ENCODE measurements at places on chromosomes 5 and 9.

DNA sequence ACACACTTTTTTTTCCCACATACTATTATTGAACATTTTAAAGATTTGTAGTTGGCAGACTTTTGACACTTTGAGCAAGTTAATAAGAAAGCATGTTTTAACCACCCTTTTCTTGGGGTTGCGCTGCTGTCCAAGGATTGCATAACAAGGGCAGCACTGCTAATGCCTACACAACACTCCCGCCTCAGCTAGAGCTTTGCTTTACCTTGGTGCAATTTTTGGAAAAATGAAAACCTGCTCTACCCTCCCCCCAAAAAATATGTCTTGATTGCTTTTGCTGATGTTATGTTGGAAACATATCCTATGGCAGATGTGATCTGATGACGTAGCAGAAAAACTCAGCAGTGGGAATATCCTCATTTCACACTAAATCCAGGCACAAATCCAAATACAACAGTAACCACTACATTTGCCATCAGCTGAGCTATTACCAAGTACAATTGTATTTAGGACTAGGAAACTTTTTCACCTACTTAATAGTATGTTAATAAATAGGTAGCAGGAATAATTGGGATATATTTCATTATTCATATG, 51.5 kb downstream of the UBE2R2 start:
- no peaks in the 10 kb centered on the region for H3K27me3 ChIP-seq
- no peak overlapping the region for H3K4me3 ChIP-seq
- no peak for DNase-seq
- H3K27ac ChIP-seq = peak overlapping the region; percentile 76

DNA sequence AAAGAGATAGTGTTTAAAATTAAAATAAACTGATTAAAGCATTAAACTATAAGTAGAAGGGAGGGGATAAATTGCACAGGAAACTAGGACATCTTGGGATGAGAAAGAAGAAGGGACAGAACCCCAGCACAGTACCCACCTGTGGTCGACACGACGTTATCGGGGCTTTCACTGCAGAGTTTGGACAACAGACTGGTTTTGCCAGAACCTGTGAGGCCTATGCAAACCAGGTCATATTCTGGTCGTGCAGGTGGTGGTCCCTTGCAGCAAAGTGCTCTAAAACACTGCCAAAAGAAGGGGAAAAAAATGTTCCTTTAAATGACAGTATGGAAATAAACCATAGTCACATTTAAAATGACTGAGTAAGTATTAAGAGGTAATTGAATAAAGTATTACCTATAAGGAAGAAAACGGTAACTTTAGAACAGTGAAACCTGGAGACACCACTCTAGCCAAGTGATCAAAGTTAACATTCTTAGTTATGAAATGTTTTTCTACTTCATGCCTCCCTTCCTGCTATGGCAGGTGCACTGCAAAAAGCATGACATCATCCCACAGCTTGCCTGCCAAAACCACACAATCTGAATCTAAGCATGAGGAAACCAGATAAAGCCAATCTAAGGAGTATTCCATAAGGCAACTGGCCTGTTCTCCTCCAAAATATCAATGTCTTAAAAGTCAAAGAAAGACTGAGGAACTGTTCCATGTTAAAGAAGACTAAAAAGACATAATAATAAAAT, 138.6 kb downstream of the ARL15 start:
- H3K27ac ChIP-seq = no peak overlapping the region
- H3K27me3 ChIP-seq = no peaks in the 10 kb centered on the region
- no peaks in the 10 kb centered on the region for H3K36me3 ChIP-seq

- no peaks in the 10 kb centered on the region for H3K27me3 ChIP-seq
- peaks cover 56% of the 10 kb centered on the region for H3K4me1 ChIP-seq
- H3K27ac ChIP-seq = no peak overlapping the region
Measured at GRCh38 chr5:57210633-57211032, 36.8 kb downstream of the GPBP1 start.

- peak overlapping the region; percentile 24 for H3K27ac ChIP-seq
- DNase-seq = no peak
- no peak overlapping the region for H3K4me3 ChIP-seq
- H3K36me3 ChIP-seq = no peaks in the 10 kb centered on the region
- no peaks in the 10 kb centered on the region for H3K27me3 ChIP-seq
- H3K4me1 ChIP-seq = peaks cover 11% of the 10 kb centered on the region
Measured at GRCh38 chr5:149464796-149465489, 85.9 kb upstream of the IL17B start.

DNA sequence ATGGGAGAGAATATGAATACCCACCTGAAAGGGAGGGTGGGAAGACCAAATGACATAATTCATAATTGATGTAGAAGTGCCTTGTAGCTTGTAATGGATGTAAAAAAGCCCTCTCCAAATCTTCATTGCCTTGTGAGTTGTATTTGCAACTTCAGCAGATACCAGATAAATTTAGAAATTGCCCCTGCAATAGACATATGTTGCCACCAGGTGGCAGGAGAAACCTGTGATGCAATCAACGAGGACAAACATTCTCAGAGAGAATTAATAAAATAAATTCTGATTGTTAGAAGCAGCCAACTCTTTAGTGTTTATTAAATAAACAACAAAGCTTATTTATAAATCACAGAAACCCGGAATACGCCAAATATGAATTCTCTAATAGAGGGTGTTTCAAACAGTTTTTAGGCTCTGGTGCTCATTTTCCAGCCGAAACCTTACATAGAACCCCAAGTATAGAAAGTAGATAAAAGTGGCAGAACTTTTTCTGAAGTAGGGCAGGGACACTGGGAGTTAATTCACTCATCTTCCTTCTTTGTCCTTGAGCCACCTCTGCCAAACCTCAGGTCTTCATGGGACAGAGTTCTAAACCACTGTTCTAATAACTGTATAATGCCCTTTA, 147.8 kb downstream of the TMEM38B start:
- H3K4me1 ChIP-seq = no peaks in the 10 kb centered on the region
- no peak overlapping the region for H3K4me3 ChIP-seq
- DNase-seq = no peak
- no peaks in the 10 kb centered on the region for H3K36me3 ChIP-seq
- H3K27ac ChIP-seq = no peak overlapping the region
- H3K27me3 ChIP-seq = no peaks in the 10 kb centered on the region

DNA sequence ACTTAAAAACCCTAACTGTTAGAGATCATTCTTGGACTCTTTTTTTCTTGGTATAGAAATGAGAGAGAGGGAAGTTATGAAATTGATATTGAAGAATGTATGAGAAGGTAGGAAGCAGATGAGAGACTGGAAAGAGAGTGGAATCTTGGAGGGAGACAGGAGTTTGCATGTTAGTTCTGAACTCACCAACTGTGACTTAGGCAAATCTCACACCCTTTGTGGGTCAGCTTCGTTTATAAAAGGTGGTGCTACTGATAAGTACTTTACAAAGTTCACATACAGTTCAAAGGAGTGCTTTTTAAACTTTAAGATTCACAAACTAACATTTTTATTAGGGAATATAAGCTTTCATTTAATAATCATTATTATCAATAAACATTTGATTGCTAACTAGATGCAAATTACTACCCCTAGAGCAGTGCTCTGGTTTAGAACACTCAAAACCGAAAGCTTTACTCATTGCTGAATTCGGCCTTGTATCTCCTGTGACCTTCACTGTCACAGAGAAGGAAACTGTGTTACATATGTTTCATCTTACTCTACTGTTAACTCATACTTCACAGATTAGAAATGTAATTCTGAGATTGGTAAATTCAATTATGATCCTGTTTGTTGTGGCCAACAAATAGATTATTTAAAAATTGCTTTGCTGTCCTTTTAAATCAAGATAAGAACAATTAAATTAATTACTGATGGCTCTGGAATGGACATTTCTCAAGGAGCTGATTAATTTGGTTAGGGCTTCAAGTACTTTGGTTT, 143.2 kb downstream of the RMI1 start:
- H3K4me1 ChIP-seq = no peaks in the 10 kb centered on the region
- no peaks in the 10 kb centered on the region for H3K27me3 ChIP-seq
- H3K27ac ChIP-seq = no peak overlapping the region
- no peaks in the 10 kb centered on the region for H3K36me3 ChIP-seq
- no peak for DNase-seq

DNA sequence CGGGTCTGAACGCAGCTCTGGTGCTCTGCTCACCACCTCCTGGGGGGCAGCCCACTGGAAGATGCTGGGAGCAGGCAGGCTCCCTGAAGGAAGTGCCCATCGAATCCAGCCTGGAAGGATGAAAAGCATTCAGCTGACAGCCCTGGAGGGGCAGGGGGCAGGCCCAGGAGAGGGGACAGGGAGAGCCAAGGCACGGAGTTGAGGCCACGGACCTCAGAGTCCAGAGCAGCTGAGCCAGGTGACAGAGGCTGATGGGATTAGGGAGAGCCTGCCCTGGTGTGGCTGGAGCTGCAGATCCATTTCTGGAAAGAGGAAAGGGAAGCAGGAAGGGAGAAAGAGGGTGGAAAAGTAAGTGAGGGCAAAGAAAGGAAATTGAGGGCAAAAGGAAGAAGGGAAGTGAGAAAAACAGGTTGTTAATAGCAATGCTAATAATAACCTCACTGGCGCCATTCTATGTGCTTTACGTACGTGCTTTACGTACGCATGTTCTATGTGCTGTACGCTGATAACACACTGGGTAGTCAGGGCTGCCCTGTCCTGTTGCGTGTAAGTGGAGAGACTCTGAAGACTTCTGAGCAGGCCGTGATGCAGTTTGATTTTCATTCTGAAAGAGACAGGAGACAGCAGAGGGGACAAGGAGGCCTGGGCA, 52.6 kb downstream of the LMX1B start:
- no peaks in the 10 kb centered on the region for H3K36me3 ChIP-seq
- no peak for DNase-seq
- no peak overlapping the region for H3K4me3 ChIP-seq
- no peaks in the 10 kb centered on the region for H3K27me3 ChIP-seq
- no peak overlapping the region for H3K27ac ChIP-seq
- peaks cover 4% of the 10 kb centered on the region for H3K4me1 ChIP-seq

- no peaks in the 10 kb centered on the region for H3K36me3 ChIP-seq
- H3K27me3 ChIP-seq = no peaks in the 10 kb centered on the region
- no peak overlapping the region for H3K4me3 ChIP-seq
- H3K27ac ChIP-seq = no peak overlapping the region
- no peak for DNase-seq
- H3K4me1 ChIP-seq = peaks cover 10% of the 10 kb centered on the region
Measured at GRCh38 chr9:125343518-125344275, 82.1 kb downstream of the GAPVD1 start.

DNA sequence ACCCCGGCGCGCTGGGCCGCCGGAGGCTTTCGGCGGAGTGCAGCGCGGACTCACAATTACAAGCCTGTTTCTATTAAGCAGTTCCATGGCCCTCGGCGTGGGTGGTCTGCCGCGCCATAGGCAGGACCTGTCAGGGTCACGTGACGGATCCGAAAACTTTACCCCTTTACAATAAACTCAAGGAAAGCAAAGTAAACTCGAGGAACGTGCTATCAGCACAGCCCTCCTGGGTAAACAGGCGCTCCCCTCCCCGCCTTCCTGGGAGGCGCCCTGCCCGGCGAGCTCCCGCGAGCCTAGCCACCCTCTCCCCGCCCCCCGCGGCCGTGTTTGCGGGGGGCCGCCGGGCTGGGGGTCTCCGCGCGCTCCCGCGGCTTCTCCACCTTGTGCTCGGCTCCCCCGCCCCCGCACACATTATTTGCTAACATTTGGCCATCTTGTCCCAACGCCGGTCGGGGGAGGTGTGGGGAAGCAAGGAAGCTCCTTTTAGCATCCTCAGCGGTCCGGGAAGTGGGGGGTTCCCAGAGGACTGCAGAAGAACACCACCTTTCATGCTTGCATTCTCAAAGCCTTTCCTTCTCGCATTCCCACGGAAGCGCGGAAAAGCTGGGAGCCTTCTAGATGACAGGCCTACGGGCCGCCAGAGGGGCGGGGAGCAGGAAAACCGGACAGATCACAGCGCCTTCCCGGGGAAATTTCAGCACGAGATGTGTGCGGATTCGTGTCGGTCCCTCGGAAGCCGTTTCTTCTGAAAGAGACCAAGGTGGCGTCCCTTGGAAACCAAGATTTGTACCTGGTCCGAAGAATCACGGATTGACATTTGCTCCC, at the start of gene PTCH1:
Gene PTCH1 (minus strand): TSS at position 238 of the 825 bp plus-strand sequence.
- DNase-seq = peak; percentile 51
- no peaks in the 10 kb centered on the region for H3K36me3 ChIP-seq
- H3K4me3 ChIP-seq = peak within 1 kb of the TSS; percentile 83
- H3K4me1 ChIP-seq = peaks cover 27% of the 10 kb centered on the region
- peak within 1 kb of the TSS; percentile 61 for H3K27ac ChIP-seq

DNA sequence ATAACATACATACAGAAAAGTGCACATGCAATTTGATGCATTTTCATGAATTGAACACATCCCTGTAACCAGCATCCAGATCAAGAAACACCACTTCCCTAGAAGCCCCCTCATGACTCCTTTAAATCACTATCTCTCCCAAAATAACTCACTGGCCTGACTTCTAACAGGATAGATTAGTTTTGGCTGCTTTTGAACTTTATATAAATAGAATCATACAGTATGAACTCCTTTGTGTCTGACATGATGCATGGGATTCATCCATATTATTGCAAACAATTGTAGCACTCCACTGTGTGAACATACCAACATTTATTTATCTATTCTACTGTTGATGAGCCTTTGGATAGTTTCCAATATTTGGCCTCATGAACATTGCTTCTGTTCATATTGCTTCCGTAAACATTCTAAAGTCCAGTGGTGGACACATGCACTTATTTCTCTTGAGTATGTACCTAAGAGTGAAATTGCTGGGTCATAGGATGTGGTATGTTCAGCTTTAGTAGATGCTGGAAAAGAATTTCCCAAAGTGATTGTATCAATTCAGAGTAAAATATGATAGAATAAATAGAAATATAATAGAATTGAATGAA, 148.7 kb upstream of the GDNF start:
- DNase-seq = no peak
- H3K4me3 ChIP-seq = no peak overlapping the region
- no peak overlapping the region for H3K27ac ChIP-seq
- no peaks in the 10 kb centered on the region for H3K27me3 ChIP-seq
- H3K4me1 ChIP-seq = no peaks in the 10 kb centered on the region

DNA sequence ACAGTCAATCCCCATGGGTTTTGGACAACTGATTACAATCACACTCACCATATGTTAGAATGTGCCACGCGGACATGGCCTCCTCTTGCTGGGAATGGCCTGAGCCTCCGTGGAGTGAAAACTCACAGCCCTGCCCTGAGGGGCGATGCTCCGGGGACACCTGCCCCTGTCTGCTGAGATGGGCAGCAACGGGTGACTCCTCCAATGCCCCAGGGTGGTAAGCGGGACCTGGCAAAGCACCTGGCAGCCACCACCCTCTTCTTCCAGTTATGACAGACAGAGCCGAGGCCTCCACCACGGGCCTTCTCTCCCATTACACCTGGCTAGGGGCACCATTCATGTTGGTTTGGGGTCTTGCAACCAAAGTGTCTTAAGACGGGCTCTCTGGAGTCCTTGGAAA, 94.9 kb upstream of the COL5A1 start:
- H3K36me3 ChIP-seq = no peaks in the 10 kb centered on the region
- no peak overlapping the region for H3K4me3 ChIP-seq
- peak overlapping the region; percentile 84 for H3K27ac ChIP-seq
- peaks cover 35% of the 10 kb centered on the region for H3K4me1 ChIP-seq

- H3K4me3 ChIP-seq = no peak overlapping the region
- peaks cover 75% of the 10 kb centered on the region for H3K36me3 ChIP-seq
- H3K27ac ChIP-seq = no peak overlapping the region
- DNase-seq = no peak
- H3K4me1 ChIP-seq = no peaks in the 10 kb centered on the region
Measured at GRCh38 chr5:1065891-1066650, 45.8 kb downstream of the SLC12A7 start.

GRCh38 chr9:122107291-122107805, 14.2 kb upstream of the TTLL11 start:
- H3K27ac ChIP-seq = no peak overlapping the region
- no peaks in the 10 kb centered on the region for H3K4me1 ChIP-seq
- no peak for DNase-seq

GRCh38 chr5:150175536-150175935, 9.0 kb downstream of the CDX1 start:
- H3K27me3 ChIP-seq = no peaks in the 10 kb centered on the region
- no peak overlapping the region for H3K27ac ChIP-seq
- H3K36me3 ChIP-seq = no peaks in the 10 kb centered on the region
- H3K4me3 ChIP-seq = no peak overlapping the region
- H3K4me1 ChIP-seq = peaks cover 13% of the 10 kb centered on the region
- DNase-seq = no peak
